ENCODE measurements at places on chromosomes 11 and 22.

- DNase-seq, result no peak
Observed at GRCh38 chr22:19478045-19478900, 720 bp downstream of the UFD1 start.

DNA sequence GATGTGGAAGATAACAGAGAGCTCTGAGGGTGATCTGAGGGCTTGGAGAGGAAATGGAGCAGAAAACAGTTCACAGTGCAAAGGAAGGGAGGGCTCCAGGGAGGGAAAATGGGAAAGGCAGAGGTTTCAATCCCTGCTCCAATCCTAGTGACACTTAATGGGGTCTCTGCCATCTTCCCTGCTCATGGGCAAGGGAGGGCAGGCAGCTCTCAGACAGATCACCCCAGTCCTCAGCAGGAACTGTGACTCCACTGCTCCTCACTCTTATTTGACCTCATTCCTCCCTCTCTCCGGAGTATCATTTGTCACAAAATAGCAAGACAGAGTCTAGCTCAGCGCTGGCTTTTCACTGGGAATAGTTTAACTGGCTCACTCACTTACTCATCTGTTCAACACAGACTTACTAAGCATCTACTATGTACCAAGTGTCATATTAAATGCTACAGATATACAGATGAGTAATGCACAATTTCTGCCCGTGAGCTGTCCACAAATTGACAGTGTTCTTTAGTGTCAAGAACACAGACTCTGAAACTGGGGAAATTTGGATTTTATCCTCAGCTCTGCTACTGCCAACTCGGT, 817.4 kb downstream of the OPCML start:
- DNase-seq, result no peak

DNA sequence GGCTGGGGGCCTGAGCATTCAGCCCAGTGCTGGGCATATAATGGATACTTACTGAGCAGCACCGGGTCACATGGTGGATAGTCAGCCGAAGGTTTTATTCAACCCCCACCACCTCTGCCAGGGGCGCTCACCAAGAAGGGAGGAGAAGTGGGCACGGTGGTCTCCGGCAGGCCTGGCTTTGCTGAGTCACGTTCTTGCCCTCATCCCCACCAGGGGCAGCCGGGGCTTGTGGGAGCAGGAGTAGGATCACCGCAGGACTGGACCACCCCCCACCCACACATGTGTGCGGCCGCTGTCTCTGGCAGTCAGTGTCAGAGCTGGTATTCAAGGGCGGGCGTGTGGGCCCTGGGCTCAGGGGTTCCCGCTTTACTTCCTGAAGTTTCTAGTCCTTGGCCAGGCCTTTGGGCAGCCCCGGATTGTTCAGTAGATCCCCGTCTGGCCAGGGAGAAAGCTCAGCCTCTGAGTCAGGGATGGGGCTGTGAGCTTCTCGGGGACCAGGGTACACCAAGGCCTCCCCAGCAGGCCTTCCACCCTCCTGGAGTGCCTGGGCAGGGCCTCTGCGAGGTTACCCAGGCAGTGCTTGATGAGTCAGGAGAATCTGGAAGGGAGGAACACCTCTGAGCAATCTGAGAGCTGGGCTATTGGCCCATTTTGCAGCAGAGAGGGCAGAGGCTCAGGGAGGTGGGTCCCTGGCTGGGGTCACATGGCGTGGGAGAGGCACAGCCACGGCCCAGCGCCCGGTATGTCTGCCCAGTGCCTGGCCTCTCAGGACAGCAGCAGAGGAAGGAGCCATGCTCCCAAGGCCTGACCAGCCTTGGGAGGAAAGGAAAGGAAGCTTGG, 60.6 kb downstream of the RTL6 start:
- no peak for DNase-seq

GRCh38 chr22:46727813-46728364, 10.2 kb downstream of the CERK start:
- no peak for DNase-seq

GRCh38 chr11:80837051-80837450, 1396.2 kb upstream of the TENM4 start:
- no peak for DNase-seq

DNA sequence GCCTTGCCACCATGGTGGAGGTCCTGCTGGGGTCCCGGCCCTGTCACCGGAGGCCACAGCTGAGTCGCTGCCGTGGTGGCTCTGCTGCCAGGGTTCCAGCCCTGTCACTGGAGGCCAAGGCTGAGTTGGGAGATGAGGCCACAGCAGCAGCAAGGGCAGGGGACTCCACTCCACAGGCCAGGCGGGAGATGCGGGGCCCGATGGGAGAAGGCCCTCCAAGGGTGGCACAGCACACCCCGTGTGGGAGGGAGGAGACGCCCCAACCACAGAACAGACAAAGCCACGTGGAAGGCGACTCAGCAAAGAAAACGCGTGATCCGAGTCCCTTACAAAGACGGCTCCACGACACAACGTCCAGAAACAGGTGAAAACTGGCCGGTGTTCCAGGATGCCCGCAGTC, 159.3 kb downstream of the BRD1 start:
- peak; percentile 13 for DNase-seq

- no peak for DNase-seq
Observed at GRCh38 chr11:87460842-87461637, 423.3 kb downstream of the TMEM135 start.

DNA sequence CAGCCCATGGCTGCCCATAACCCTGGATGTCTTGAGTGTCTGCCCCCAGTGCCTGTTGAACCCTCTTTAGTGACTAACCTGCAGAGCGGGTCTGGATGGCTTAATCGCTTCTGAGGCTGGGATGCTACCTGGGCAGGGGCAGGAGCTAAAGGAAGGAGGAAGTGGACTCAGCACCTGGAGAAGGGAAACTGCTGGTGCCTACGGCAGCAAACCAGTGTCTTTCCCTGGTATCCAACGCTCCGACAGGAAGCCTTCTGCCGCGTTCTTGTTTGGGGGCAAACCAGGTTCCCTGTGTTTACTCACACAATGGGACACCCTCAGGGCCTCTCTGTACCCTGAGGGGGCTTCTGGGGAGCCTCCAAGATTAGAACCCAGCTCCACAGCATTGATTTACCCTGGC, 38.1 kb upstream of the B3GAT1 start:
- peak; percentile 18 for DNase-seq

- DNase-seq, result no peak
Observed at GRCh38 chr11:119258180-119258579, 52.0 kb downstream of the CBL start.

- DNase-seq, result no peak
Observed at GRCh38 chr22:28734393-28734792, 7.2 kb downstream of the CHEK2 start.

DNA sequence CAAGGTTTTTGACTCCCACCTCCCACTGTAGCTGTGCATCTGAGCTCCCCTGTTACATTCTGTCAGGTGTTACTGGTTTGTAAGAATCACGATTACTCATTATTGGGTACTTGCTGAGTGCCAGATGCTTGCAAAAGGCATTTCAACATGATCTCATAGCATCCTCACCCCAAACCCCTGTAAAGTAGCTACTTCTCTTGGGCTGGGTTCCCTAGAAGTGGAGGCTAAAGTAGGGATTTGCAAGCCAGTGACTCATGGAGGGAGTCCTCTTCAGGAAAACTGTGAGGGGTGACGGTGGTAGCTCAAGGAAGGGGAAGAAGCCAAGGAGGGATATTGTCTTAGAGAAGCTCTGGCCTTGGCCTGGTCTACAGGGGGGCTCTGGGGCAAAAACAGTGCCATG, 78.6 kb downstream of the TIMP3 start:
- DNase-seq, result no peak

DNA sequence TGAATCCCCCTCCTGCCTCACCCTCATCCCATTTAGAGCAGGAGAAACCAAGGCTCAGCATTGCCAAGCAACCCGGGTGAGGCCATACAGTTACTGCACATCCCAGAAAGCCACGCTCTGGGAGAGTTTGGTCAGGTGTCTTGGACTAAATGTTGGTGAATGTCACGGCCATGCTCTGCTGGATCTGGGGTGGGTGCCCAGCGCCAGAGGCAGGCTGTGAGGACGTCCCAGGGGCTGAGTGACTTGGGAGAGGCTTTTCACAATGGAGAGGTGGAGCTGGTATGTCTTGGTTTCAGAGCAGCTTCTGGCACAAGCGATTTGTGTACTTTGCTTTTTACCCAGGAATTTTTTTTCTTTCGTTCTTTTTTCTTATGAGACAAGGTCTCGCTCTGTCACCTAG, 6.6 kb downstream of the SERHL2 start:
- no peak for DNase-seq

- DNase-seq, result peak; percentile 78
Observed at GRCh38 chr22:21014726-21015465, at the start of gene P2RX6. Gene P2RX6, plus strand, starts transcription at chr22:21015165. Its CDS starts 10 bp downstream, at chr22:21015175.

DNA sequence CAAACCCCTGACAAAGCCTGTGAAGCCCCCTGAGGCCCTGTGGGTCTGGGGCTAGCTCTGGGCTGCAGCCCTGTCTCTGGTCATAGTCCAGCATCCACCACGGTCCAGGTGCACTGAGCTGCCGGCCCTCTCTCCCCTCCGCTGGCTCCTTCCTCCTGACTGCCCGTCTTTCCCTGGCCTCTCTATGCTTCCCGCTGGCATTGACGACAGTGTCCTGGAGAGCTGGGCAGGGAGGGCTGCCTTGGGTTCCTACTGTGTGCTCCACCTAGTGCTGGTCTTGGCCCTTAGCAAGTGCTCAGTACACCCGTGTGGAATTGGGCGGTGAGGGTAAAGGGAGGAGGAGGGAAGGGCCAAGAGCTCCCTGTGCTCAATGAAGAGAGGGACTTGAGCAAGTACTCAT, 868 bp upstream of the MYEOV start:
- DNase-seq, result no peak

DNA sequence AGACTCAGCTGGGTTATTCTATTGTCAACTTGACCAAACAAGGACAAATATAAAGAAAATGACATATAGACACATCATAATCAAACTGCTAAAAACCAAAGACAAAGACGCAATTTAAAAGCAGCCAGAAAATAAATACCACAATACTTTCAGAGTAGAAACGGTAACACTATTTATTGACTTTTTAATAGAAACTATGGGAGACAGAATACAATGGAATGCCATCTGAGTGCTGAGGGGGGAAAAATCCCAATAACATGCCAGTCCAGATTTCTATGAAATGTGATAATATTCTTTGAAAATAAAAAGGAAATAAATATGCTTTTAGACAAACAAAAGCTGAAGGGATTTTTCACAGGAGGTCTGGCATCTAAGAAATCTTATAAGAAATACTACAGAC, 30.7 kb downstream of the C11orf65 start:
- DNase-seq, result no peak

All from right forelimb (tissue), 1 donor.